Fibroblast of skin of scalp (primary cell): ENCODE measurements at places on chromosomes 1 and 21.
A peak's percentile ranks its signal among the peaks of the same experiment; 100 is the strongest.

- no peak for DNase-seq
Observed at GRCh38 chr1:119603695-119604094, 44.4 kb downstream of the ZNF697 start.

GRCh38 chr1:6612641-6613360 lies 730 bp upstream of the PHF13 start:
- DNase-seq, result peak; percentile 13

DNA sequence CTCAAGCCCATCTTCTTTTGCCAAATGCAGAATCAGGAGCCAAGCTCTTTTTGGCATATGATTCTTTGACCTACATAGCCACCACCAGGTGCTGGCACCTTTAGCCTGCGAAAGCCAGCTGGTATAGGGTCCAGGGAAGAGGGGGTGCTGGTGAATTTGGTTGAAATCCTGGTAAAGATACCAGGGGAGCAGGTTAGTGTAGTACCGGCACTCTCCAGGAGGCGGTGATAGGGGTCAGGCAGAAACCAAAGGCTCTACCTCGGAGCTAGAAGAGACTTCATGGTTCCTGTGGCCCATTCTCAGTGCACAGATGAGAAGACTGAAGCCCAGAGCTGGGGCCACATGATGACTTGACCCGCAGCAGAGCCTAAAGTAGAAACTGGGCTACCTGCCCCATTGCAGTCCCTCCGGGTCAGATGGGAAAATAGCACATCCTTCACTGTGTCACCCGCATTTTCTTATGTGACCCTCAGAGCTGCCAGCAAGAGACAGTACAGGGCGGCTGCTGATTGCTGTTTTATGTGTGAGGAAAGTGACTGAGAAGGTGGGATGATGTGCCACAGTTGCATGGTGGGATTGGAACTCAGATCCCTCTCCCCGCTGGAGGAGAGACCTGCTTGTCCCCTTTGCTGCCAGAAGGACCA lies 36.0 kb upstream of the IL19 start:
- DNase-seq, result peak; percentile 27

- peak; percentile 69 for DNase-seq
Observed at GRCh38 chr1:212791261-212791675, 309 bp downstream of the NSL1 start.

DNA sequence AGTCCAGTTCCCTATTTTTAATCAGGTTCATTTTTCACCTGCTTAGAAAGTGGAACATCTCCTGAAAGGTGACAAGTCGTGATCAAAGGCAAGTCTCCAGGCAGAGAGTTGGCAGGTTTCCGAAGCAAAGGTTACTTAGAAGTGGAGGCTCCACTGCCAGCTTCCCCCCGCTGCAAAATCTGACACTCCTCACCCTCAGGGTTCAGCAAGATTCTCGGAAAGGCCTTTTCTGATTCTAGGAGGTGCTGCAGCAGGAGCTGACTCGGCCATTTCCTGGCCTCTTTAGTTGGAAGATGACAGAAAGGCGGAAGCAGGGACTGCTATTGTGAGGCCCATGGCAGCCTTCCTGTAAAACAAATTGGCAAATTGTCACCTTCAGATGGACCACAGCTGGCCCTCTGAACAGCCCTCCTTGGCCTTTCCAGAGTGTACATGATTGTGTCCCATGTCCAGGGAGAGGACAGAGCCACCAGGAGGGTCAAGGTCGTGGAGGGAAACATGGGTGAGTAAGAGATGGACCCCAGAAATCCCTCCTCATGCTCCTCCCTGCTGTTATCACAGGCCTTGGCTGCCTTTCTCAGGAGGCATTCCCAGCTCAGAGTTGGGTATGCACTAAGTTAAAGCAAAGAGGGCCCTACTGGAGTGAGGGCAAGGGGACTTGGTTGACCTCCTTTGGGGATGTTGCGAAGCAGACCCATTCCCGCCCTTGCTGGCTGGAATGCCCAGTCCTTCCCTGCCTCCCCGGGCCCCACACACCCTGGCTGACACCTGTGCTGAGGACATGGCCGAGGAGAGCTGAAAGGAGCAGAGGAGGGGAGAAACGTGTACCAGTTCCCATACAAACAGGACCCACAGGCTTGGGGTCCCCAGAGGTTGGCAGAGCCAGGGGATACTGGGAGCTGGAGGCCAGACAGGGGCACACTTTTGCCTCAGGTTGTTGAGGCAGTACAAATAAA lies 115.5 kb upstream of the IRF2BP2 start:
- DNase-seq, result no peak

DNA sequence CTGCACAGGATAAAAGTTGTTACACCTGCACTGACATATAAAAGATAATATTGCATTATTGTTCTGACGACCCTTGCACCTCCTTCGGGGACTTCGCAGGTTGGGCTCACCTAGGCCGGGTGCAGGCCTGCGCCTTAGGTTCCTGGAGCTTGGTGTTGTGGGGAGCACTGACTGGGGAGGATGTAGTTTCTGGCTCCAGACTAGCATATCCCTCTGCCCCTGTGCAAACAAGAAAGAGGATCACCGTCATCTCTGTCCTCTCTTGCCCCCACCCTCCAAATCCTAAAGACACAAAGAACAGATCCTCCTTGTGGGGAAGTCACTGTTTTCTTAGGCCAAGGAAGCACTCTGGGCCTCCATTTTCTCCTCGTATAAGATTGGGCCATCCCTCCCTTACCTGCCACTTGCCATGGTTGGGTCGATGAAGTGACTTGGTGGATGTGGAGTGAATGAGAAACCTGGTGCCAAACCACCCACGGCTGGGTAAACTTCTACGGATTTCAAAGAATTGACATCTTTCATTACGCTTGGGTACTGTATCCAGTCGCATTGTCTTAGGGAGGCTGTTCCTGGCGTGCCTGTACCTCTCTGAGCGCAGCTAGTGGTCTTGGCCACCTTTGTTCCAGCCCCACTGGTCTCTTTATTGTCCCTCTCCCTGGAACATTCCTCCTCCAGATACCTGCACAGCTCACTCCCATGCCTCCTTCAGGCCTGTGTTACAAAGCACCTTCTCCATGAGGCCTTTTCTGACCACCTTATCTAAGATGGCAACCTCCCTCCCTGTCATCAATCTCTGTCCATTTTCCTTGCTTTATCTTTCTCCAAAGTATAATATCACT lies 34.4 kb upstream of the PKP1 start:
- no peak for DNase-seq

- DNase-seq, result no peak
Observed at GRCh38 chr1:160705742-160706141, 5.9 kb downstream of the CD48 start.

DNA sequence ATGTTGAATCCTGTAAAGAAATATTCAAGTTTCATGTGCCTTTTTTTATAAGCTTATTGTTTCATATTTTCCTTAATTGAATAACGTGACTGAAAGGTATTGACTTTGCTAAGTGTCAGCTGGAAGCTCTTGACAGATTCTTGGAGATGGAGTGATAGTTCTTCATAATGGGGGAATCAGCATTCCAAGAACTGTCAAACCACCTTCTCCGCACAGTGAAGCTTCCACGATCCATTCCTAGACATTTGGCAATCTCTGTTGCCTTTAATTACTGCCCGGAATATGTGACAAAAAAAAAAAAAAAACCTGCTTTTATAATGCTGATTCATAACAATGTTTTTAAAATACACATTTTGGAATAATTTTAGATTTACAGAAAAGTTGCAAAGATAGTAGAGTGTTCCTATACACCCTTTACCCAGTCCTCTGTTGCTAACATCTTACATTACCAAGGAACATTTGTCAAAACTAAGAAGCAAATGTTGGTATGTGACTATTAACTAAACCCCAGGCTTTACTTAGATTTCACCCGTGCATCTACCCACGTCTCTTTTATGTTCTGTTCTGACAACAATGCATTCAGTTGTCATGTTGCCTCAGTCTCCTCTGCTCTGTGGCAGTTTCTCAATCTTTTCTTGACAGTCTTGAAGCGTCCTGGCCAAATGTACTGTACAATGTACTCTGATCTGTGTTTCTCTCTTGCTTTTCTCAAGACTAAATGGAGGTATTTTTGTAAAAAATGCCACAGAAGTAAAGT lies 674.1 kb downstream of the SMYD3 start:
- no peak for DNase-seq

DNA sequence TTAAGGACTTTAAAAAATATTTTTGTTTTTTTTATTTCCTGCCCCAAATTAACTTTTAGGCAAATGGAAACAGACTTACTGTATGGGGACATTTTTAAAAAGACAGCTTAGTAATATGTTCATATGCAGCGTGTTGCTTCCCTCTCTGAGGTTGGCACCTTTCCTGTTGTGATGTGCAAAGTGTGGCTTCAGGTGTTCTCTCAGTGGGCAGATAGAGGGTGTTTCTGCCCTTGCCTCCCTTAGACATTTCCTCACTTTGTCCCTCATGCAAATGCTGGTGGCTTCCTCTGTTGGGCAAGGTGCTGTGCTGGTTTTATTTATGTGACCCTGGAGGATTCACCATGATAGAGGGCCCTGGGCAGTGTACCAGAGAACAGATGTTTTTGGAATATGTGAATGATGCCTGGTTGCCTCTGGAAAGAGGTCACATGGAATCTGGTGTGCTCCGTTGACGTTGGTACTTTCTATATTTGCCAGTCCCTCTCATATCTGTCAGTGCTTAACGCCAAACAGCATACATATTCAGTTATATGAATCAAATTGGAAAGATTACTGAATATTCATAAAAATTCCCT lies 123.5 kb downstream of the PATJ start:
- no peak for DNase-seq

DNA sequence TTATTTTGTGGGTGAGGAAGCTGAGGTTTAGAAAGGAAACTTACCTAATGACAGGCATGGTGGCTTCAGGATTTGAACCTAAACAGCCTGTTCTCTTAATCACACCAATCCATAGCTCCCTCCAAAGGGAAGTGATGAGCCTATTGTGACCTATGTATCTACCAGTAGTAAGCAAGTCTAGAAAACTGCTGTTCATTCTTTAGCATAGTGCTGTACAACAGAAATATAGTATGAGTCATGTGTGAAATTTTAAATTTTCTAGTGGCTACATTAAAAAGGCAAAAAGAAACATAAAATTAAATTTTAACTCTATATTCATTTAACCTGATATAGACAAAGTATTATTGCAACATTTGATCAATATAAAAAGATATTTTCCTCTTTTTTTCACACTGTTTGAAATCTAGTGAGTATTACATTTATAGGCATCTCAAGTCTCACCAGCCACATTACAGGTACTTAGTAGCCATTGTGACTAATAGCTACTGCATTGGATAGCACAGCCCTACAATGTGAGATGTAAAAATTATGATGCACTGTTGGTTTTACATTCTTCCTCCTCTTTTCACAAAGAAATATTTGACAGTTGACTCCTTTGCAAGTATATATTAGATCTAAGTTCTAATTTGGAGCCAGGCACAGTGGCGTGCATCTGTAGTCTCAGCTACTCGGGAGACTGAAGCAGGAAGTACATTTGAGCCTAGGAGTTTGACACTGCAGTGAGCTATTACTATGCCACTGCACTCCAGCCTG lies 16.6 kb downstream of the IPO9 start:
- DNase-seq, result peak; percentile 58

DNA sequence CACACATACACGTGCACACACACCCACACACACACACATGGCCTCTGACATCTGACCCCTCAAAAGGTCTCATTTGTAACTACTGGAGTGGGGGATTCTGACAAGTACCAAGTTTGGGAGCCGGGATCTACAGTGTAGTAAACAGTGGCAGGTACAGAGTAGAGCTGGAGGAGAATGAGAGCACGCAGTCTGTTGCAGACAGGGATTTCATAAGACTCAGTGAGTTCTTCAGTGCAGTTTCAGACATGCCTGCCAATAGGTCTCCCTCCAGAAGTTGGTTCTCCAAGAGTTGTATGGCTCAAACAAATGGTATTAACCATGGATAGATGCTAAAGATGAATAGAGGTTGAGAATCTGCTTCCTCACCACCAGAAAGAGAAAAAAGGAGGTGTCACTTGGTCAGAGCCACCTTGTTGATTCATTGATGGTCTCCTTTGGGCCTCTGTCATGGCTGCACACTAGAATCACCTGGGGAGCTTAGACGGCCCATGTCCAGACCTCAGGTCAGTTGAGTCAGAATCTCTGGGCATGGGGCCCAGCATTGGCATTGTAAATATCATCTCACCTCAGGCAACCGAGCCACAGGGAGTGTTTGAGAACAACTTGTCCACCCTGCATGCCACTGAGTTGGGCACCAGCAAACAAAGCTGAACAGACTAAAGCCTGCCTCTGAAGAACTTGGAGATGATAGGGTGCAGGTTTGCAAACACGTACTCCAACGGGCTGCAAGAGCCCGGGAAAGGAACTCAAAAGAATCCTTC lies 122.1 kb downstream of the EDEM3 start:
- no peak for DNase-seq

DNA sequence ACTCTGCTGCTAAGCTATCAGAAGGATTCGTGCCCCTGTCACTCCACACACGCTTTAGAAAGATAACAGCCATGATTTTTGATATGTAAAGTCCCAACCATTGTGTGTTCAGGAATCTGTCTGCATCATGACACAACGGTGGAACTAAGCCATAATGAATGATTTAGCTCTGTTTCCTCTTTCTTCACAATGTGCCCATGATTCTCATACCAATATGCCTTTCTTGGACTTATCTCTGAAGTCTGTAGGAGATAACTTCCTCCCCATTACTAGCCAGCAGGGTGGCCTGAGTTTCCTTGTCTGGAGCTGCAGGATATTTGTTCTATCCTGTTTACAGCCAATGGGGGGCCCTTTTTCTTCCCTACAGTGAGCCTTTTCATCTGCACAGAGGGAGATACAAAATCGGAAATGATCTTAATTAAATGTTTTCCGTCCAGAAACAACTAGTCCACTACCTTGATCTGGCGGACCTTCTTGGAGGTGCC lies 511.7 kb downstream of the USP25 start:
- no peak for DNase-seq

- no peak for DNase-seq
Observed at GRCh38 chr1:169371404-169371803, 3.4 kb downstream of the BLZF1 start.

- DNase-seq, result no peak
Observed at GRCh38 chr1:224054611-224055010, 59.3 kb upstream of the FBXO28 start.

DNA sequence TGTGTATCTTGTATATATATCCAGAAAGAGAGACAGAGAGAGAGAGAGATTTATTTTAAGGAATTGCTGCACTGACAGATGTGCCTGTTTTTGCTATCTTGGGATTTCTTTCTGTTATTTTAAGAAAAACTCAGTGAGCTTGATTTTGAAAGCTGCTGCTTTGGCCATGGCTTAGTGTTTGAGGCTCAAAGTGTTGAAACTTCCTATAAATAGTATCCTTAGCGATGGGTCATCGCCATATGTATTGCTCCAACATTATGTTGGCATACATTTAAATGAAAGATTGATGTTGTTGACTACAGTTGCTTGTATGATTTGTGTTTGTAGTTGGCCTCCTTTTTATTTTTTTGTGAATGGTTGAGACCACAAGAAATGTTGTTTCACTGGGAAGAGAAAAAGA lies 29.0 kb upstream of the NTPCR start:
- DNase-seq, result no peak
